ENCODE measurements at places on chromosomes 5 and 9.

- no peak for DNase-seq
These were observed 156.0 kb downstream of the ZNF462 start for GRCh38 chr9:107018861-107019545.

- no peak for DNase-seq
These were observed 92.5 kb upstream of the ITGA2 start for GRCh38 chr5:52896534-52897237.

GRCh38 chr9:133740911-133741310 is 2.8 kb upstream of the SARDH start:
- DNase-seq = no peak

GRCh38 chr5:6692906-6693305 is 20.3 kb upstream of the TENT4A start:
- DNase-seq = no peak

GRCh38 chr5:148374690-148375360 is 8.9 kb upstream of the FBXO38 start:
- DNase-seq = no peak

- no peak for DNase-seq
These were observed 15.9 kb downstream of the DAP start for GRCh38 chr5:10745133-10745532.

- no peak for DNase-seq
These were observed 552.2 kb downstream of the ZNF608 start for GRCh38 chr5:124194282-124194681.

DNA sequence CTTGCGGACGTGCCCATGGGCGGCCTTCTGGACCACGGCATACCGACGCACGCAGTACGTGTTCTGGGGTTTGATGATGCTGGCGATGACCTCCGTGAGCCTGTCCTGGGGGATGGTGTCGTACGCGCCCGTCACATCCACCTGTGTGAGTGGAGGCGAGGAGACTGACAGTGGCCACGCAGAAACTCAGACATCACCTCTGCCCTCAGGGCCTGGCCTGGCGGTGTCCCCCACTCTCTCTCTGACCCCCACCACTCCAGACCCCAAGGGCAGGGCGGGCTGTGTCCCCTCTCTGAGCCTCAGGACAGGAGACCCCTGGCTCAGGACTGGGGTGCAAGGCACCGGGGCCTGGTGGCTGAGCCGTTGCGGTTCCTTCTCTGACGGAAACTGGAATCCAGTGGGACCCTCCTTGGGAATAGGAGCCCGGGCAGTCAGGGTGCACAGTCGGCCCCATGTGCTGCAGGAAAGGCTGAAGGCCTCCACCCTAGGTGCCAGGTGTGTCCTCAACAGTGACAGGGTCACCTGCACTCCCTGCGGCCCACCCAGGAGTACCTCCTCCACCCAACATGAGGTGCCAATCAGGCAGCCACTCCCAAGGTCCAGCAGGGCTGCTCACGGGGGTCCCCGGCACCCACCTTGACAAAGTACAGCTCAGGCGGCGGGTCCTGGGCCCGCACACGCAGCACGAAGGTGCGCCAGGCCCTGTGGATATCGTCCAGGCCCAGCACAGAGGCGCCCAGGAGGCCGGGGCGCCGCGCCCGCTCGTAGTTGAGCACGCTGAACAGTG is 16.0 kb downstream of the TERT start:
- no peak for DNase-seq

- no peak for DNase-seq
These were observed 53.8 kb downstream of the RAD23B start for GRCh38 chr9:107336718-107337360.

GRCh38 chr9:98075332-98075805 is 18.8 kb downstream of the NANS start:
- DNase-seq = no peak

DNA sequence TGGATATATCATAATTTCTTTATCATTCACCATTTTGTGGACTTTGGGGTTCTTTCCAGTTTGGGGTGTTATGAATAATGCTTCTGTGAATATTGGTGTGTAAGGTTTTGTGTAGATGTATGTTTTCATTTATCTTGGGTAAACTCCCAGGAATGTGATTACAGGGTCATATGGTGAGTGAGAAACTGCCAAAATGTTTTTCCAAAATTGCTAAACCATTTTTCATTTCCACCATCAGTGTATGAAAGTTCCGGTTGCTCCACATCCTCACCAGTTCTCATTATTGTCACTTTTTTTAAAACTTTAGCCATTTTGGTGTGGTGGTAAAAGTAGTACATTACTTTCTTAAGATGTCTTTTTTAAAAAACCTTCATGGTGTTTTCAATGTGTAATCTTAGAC is 152.9 kb downstream of the NIPBL start:
- DNase-seq = no peak
